ENCODE measurements at places on chromosomes 11 and 22.

DNA sequence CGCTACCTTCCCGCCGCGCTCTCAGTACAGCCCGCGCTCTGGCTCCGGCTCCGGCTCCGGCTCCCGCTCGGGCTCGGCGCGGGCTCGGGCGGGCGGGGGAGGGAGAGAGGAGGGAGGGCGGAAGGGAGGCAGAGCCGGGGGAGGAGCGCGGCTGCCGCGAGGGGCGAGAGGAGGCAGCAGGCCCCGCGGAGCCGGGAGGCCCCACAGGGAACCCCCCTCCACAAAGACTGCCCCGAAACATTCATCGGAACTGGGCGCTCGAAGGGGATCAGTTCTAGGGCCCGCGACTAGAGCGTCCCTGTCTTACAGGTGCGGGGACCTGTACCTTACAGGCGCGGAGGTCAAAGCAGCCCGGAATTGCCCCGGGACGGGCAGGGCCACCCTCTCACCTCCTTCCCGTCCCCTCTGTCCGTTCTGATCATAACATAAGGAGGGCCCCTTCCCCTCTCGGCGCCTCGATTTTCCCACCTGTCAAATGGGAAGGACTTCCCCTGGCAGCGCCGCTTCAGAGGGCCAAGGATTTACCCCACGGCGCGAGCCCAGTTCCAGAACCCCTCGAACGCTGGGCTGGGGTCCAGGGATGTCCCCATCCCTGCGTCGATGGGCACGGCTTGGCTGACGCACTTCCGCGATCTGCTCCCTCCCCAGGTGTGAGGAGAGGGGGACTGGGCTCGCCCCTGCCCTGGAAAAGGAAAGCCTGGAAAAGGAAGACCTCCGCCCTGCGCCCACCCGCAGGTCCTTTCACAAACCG is at the start of gene SHISA8:
TSS of gene SHISA8 (minus strand) at position 40 of the 751 bp plus-strand sequence. CDS start 407 bp downstream, outside the sequence.
- DNase-seq, result peak; percentile 17

DNA sequence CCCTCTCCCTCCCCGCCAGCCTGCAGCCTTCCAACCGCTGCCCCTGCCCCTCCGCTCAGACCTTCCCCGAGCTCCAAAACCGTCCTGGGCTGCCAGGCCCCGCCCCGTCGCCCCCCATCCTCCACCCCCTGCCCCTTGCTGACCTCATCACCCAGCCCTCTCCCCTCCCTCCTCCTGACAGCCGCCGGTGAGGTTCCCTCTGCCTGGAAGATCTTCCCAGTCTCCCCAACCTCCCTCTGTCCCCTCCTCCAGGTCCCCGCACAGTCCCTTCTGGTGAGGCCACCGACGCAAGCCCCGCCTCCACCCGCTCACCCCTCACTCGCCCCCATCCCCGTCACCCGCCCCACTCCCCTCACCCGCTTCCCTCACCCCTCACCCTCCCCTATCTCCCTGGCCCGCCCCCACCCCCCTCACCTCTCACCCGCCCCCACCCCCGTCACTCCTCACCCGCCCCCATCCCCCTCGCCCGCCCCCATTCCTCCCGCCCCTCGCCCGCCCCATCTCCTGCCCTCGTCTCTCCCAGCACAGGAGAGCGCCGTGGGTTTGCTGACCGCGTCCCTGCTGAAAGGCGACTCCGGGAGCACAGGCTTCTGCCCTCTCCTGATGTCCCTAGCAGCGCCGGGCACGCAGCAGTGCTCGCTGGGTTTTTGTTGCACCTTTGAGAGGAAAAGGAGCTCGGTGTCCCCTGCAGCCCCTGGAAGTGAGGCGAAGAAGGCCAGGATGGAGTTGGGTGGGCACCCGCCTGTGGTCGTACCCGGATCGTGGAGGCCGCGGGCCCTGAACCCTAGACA is 16.4 kb upstream of the UPK3A start:
- DNase-seq, result no peak

DNA sequence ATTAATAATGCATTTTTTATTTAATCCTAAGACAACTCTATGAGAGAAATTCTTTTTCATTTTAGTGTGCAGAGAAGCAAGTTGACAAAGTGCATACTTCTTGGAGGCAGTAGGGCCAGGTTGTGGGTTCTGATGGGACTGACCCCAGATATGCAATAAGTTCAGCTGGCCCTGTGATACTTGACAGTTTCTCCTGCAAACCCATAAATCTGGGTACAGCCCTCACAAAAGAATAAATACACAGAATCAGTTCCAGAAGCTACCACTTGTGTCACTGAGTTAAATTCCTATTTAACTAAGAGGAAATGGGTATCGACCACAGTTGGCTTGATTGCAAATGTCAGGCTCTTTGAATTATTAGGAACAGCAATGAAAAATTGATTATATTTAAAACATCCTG is 598.5 kb upstream of the API5 start:
- DNase-seq, result no peak

DNA sequence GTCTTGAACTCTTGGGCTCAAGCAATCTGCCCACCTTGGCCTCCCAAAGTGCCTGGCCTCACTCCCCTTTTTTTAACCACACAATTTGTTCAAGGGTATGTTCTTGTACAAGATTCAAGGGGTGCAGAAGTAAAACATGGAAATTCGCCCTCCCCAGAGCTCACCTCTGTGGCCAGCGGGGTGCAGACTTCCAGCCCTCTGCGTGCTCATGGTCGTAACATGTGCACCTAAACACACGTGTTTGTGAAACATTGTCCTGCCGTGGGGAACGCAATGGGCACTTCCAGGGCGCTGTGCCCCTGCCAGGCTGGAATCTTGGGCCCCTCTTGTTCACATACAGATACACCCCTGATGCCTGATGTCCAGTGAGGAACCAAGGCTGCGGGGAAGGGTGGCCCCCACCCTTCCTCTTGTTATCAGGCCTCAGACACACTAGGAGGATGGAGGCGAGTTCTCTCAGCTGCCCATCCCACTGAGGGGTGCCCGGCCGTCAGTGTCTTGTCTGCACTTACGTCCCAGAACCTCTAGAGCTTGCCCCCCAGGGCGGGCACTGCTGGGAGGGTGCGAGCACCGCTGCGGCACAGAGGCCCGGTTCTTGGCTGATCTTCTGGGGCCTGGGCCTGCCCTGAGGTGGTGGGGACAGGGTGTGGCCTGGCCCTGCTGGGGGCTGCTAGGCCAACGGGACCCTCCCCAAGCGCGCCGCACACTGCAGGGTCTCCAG is 4.1 kb upstream of the EPS8L2 start:
- DNase-seq, result no peak

- no peak for DNase-seq
Observed at GRCh38 chr11:68932933-68933577, 29.4 kb downstream of the IGHMBP2 start.

DNA sequence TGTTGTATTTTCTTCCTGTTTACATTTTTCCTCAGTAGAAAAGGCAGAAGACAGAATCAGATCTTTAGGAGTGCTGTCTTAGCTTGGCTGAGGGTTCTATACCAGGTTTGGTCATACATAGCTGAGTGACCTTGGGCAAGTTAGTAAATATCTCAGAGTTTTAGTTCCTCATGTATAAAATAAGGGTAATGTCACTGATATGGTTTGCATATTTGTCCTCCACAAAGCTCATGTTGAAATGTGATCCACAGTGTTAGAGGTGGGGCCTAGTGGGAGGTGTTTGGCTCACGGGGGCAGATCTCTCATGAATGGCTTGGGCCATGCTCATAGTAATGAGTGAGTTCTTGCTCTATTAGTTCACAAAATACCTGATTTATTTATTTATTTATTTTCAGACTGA is 7.5 kb upstream of the HTR3A start:
- DNase-seq, result no peak

- no peak for DNase-seq
Observed at GRCh38 chr11:57630171-57630570, 19.5 kb downstream of the YPEL4 start.

GRCh38 chr11:29190313-29190712 is 826.5 kb downstream of the KCNA4 start:
- DNase-seq, result no peak

- no peak for DNase-seq
Observed at GRCh38 chr11:70437111-70437784, 38.9 kb downstream of the CTTN start.

- no peak for DNase-seq
Observed at GRCh38 chr11:61068581-61068980, 33.7 kb upstream of the CD5 start.

Data from cerebellar nuclear complex (tissue), 1 donor.